Stimulated activated CD4-positive, alpha-beta T cell treated with anti-CD3 and anti-CD28 coated beads, Interleukin-2, amount 100 ng/mL, for 48 hours (primary cell): ENCODE measurements at places on chromosomes 3 and 15.
A peak's percentile ranks its signal among the peaks of the same experiment; 100 is the strongest.

GRCh38 chr15:62141643-62142588 lies 23.2 kb downstream of the C2CD4B start:
- no peak for DNase-seq

DNA sequence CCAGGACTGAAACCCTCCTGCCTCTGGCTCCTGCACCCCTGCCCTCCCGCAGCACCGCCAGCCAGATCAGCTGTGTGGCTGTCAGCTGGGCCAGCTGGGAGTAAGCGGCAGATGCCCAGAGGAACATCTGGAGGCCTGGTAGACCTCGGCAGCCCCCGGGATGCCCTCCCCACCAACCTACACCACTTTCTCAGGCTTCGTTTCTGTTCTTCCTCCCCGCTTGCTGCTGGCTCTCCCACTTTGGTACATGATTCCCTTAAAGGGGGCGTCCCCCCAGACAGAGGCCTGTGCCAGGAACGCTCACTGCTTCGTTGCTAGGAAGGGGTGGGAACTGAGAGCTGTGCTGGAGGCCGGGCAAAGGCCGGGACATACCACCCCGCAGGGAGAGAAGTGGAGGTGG lies 91.4 kb upstream of the RPL32 start:
- DNase-seq, result no peak

DNA sequence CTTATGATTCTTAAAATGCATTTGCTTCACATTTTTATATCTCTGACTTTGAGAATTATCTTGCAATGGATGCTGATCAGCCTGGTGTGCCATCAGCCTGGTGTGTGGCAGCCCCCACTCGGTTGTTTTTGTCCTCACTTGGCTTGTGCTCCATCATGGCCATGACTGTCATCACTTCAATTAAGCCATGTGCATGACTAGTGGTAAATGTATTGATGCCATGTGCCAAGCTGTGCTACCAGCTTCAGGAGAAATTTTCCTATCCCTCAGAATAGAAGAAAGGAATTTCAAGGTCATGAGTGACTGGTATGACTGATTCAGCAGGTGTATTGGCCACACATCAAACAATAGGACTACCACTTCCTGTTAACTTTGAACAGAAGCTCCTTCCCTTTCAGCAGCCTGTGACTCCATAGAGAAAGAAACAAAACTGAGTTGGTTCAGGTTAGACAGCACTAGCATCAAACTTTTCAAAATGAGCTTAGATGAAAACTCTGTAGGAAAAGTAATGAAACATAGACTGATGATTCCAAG lies 251.7 kb downstream of the GRM7 start:
- no peak for DNase-seq

DNA sequence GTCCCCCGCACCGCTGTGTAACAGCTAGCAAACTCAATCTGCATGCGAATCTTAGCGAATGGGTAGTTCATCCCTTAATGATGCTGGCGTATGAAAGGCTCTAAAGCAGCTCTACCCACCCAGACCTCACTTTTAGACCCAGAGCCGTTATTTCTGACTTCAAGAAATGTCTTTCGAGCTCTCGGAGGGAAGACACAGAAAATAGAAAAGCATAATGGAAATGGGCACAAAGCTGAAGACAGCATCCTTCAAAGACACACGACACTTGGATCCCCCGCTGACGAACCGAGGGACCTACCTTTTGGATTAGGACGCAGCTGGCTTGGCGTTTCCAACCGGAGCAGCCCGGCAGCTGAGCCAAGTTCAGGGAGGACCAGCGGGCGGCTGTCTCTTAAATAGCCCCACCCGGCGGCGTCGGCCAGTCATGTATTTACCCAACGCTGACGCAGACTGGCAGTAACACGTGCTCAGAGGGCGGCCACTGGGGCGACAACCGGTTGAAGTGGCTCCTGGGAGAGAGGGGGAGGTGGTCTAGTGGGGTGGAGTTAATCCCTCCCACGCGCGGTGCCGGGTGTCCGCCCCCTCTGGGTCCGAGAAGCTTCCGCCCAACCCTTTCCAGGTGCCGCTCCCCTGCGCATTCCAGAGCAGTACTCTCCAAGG lies 1.5 kb downstream of the CCK start:
- DNase-seq, result no peak

GRCh38 chr15:63020128-63020527 lies 22.4 kb upstream of the TPM1 start:
- DNase-seq, result no peak

- no peak for DNase-seq
These were observed 401.9 kb upstream of the TPRG1 start for GRCh38 chr3:188769831-188770230.

GRCh38 chr3:113565555-113565954 lies 33.2 kb downstream of the SIDT1 start:
- DNase-seq, result no peak

DNA sequence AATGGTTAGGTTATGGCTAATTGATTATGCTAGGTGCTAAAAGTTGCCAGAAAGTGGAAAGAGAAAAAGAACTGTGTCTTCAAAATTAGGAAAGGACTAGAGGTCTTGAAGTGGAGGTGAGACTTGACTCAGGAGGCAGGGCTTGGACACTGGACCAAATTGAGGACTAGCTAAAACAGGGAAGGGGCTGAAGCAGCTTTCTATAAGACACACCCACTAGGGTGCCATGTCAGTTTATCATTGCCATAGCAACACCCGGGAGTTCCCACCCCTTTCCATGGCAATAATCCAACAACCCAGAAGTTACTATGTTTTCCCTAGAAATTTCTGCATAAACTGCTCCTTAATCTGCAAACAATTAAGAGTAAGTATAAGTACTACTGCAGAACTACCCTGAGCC lies 42.9 kb upstream of the MITF start:
- DNase-seq, result no peak

GRCh38 chr3:112472691-112473090 lies 26.6 kb downstream of the BTLA start:
- DNase-seq, result no peak

- no peak for DNase-seq
These were observed 11.9 kb upstream of the CD200R1L start for GRCh38 chr3:112858410-112859069.

DNA sequence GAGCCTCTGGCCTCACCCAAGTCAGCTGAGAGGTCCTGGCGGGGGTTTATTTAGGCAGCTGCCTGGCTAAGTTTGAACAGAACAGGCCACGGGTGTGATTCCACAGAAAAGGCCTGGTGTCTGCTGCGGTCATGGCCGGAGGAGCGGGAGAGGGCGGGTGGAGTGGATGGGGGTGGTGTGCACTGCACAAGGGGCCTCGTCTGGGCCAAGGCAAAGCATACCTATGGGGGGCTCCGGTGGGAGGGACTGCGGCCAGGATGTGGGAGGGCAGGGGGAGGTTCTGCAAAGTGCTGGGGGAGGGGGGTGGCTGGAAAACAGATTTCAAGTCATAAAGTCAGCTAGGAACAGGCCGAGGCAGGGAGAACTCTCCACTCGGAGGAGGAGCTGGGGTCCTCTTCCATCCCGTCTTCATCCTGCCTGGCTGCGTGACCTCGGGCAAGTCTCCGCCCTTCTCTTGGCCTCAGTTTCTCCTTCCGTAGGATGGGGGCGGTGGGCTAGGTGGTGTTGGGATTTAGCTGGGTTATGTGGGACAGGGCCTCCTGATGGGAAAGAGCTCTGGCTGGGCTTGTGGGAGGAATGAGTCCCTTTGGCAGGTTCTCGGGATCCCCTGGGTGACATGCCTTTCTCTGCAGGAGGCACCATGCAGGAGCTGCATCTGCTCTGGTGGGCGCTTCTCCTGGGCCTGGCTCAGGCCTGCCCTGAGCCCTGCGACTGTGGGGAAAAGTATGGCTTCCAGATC lies 878 bp downstream of the ISLR start:
- DNase-seq, result no peak

- no peak for DNase-seq
These were observed 21.2 kb downstream of the CADM2 start for GRCh38 chr3:84980011-84980410.

DNA sequence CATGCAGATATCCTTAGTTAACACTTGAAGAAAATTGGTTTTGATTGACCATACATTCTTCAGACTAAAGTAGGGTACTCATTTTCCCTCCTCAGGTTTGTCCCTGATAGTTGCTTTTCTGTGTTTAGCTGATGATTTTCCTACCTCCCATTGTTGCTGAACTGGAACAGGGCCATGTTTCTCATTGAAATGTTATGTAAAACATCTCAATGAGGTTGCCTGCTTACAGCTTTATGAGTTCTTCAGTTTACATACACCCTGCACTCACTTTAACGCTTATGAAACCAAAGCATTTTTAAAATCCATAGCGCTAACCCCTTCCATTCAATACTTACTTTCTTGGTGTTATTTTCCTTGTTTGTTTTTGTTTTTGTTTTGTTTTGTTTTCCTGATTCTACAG lies 61.9 kb downstream of the HMG20A start:
- DNase-seq, result no peak

DNA sequence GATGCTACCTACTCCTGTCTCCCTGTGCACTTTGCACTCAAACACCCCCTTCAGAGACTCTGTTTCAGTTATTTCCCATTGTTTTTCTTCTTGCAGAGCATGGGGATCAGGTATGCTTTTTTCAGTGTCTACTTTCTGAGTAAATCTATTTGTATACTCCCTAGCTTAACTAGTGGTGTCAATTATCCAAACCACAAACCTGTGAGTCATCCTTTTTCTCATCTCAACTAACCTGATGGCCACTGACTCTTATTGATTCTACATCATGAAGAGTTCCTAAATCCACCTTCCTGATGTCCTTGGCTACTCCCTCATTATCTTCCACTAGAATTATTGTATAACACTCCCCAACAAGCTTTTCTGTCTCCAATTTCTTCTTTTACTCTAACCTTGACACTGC lies 68.0 kb downstream of the DIPK2A start:
- no peak for DNase-seq

- DNase-seq, result no peak
These were observed 42.9 kb upstream of the LPP start for GRCh38 chr3:188111002-188111584.

- DNase-seq, result no peak
These were observed 50.7 kb upstream of the SEC61A1 start for GRCh38 chr3:128001576-128001975.

DNA sequence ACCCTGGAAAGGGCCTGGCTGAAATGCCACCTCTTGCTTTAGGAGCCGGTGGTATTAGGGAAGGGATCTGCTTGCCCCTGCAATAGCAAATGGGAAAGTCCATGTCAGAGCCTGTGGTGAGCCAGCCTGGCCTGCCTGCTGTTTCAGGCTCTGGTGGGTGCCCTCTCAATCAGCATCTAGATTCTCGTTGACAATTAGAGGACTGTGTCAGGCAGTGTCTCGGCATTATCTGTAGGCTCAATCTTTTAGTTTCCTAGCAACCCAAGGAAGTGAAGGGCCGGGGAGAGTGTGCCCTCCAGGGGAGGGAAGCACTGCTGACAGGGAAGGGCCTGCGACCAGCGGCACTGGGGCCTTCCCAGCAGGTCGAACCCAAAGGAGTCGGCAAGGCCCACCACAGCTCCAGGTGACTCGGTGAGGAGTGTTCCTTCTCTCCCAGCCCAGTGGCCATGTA lies 42.1 kb downstream of the TLE3 start:
- DNase-seq, result no peak

DNA sequence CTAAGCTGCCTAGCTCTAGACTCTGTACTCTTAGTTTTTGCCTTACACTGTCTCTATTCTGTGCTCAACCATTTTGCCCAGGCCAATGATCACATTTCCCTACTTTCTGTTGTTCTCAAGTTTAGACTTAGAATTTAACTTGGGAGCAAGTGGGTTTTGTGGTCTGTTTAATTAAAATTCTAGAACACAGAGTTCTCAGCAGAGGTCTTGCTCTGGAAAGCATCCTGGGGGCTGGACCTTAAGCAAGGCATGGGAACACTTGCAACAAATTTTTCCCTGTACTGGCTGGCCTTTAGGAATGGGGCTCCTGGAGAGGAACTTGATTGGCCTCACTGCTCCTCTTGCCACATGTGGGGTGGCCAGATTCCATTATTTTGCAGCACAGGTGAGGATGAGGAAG lies 236.3 kb upstream of the LRTM1 start:
- no peak for DNase-seq

GRCh38 chr15:73295630-73296286 lies 73.0 kb downstream of the HCN4 start:
- DNase-seq, result no peak

- DNase-seq, result no peak
These were observed 69.8 kb upstream of the MNS1 start for GRCh38 chr15:56534728-56535127.

GRCh38 chr3:177111541-177111949 lies 85.7 kb downstream of the TBL1XR1 start:
- no peak for DNase-seq

DNA sequence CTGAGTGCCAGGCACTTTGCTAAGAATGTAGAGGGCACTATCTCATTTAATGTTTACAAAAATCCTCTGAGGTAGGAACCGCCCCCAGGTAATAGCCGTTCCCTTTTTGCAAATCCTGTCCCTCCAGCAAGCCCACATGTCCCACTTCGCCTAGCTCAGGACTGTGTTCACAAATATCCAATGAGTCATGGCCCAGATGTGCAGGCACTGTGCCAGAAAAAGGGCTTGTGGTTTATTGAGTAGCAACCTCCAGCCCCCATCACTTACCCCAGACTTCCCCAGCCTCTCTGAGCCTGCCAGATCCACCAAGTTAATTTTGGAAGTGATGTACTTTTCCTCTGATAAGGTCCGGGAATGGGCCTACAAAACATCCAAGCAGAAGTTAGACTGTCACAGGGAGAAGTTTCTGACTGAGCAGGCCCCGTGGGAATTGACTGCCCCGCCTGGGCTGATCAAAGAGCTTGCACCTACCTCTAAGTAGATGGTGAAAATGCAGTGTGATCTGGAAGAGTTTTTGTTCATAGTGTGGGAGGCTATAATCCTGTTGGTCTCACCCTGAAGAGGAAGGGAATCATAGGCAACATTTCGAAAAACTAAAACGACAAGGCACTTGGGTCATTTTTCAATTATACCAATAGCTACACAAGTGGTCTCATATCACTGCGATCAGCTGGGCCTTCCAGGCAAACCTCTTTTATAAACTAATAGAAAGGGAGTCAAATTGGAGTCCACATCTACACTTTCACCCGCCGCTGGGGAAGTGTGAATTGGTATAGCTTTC lies 15.7 kb downstream of the KIF9 start:
- peak; percentile 27 for DNase-seq

DNA sequence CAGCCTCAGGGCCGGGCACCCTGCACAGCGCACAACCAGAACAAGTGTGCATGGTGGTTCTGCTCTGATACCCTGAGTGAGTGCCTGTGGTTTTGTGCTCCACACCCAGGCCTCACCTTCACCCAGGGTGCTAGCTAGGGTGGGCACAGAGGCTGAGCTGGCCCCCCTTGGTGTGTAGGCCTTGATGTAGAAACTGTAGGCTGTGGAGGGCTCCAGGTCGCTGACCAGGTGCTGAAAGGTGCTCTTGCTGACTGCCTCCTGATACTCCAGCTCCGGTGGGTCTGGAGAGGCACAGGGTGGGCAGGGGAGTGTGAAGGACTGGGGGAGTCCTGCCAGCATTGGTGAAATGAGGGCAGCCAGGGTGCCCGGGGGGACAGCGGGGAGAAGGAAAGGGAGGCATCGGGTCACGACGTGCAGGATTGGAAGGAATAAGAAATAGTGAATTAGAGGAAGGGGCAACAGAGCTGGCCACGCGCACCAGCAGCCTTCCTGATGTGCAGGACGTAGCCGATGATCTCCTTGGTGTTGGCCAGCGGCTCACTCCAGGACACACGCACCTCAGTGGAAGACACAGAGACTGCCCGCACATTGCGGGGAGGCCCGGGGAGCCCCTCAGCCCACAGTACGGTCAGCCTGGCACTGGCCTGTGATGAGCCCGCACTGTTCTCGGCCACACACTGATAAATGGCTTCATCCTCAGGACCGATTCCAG lies 26.6 kb downstream of the RNU5B-1 start:
- DNase-seq, result no peak

- no peak for DNase-seq
These were observed 132.9 kb downstream of the TPRG1 start for GRCh38 chr3:189304465-189305351.
